Pulmonary artery endothelial cell (primary cell): ENCODE measurements at places on chromosomes 2 and 18.
A peak's percentile ranks its signal among the peaks of the same experiment; 100 is the strongest.

- no peak for DNase-seq
These were observed 33.7 kb downstream of the ATP9B start for GRCh38 chr18:79102886-79103285.

DNA sequence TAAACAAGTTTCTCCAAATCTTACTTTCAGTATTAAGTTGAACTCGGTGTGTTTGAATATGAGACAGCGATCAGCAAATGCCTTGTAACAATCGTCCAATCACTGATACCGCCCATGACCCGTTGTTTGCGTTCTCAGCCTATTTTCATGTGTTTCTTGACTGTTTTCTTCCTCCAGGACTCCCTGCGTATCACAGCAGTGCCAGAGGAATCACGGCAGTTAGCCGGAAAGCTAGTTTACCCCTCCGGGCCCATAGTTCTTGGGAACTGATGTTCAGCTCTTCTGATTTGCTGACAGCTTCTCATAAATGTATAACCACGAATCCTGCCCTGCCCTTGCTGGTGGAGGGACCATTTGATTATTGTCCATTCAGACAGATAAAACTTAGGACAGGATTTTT lies 42.2 kb upstream of the TPO start:
- DNase-seq: no peak

- DNase-seq: no peak
These were observed 938.3 kb upstream of the CRIM1 start for GRCh38 chr2:35417293-35417692.

DNA sequence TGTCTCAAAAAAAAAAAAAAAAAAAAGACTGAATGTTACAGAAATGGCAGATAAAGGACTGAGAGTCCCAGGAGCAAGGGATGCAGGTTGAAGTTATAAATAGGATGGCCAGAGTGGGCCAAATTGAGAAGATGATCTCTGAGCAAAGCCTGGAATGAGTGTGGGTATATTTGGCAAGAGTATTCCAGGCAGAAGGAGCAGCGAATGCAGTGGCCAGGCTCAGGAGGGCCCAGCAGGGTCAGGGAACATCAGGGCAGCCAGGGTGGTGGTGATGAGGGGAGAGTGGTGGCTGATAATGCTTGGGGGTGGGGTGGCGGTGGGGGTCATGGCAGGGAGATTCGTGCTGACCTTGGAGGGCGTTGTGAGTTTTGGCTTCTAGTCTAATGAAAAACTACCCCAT lies 141.3 kb upstream of the AGAP1 start:
- DNase-seq: no peak

DNA sequence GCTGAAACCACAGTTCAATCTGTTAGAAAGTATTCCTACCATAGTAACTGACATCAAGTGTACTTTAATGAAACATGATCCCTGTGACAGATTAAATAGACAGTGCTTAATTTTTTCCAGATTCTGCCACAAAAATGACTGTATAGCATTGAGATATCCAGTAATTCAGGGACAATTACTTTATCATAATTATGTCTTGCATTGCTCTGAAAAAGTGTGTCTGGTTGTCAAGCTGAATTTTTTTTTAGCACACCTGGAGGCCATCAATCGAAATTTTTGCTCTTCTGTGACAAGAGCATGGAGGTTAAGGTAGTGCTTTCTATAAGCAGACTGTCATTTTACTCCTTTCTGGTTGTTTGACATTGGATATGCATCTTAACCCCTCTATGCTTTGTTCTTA lies 1083.8 kb upstream of the NRXN1 start:
- no peak for DNase-seq

- DNase-seq: peak; percentile 4
These were observed 102.5 kb downstream of the CHN1 start for GRCh38 chr2:174902506-174903263.

DNA sequence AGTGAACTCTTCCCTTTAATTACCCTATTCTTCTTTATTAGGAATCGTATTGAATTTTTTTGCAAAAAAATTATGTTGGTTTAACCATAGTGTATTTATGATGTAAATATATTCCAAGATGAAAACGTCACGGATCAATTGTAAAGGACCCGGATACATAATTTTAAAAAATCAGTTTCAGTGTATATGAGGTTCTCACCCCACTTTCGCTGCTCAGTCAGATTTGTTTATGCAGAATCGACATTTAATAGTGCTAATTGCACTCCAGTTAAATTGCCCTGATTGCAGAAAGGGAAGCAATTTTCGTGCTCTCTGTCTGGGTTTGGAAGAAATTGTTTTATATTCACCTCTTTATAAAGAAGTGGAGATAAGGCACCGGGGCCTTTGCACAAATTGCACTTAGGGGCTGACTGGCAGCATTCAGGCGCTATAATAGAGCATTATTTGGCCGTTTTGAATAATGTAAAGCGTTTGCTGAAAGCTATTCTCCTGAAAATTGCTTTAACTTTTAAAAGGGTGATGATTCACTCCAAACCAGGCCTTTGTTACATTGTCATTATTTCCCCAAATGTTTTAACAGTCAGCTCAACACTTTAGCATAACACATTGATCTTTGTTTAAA lies 3.0 kb upstream of the SP9 start:
- no peak for DNase-seq
